ENCODE measurements at places on chromosomes 12 and 14.

GRCh38 chr12:18612971-18613370, 124.8 kb downstream of the PLCZ1 start:
- DNase-seq, result no peak

- no peak for DNase-seq
These were observed 6.1 kb downstream of the KRT4 start for GRCh38 chr12:52807544-52808470.

DNA sequence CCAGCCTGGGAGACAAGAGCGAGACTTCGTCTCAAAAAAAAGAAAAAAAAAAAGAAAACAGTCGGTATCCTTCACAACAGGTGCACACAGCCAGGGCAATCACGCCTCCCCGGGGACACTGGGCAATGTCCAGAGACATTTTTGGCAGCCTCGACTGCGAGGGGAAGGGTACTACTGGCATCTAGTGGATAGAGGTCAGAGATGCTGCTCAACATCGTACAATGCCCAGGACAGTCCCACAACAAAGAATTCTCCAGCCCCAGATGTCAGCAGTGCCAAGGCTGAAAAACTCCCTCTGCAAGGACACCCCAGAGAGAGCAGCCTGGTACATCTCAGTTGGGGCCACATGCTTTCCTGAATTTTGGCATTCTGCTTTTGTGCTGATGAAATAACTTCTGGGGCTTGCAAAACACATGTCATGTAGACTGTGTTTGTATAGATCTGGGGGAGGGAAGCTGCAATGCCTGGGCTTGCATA, 21.5 kb downstream of the ALDH2 start:
- DNase-seq, result peak; percentile 8

DNA sequence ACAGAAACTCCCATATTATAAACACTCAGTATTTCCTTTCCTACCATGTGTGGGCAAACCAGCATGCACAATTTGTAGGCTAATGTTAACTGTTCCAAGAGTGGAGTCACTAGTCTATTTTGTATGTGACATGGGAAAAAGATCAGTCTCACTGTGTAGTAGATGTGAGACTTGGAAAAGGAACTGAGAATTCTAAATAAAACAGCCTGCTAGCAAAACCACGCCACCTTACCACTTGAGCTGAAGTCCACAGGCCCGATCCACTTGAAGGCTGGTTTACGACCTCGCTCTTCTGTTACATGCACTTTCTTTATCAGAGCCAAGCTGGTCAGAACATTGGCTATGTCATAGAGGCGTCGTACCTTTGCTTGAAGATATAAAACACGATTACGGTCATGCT, 22.5 kb downstream of the E2F7 start:
- DNase-seq, result no peak

DNA sequence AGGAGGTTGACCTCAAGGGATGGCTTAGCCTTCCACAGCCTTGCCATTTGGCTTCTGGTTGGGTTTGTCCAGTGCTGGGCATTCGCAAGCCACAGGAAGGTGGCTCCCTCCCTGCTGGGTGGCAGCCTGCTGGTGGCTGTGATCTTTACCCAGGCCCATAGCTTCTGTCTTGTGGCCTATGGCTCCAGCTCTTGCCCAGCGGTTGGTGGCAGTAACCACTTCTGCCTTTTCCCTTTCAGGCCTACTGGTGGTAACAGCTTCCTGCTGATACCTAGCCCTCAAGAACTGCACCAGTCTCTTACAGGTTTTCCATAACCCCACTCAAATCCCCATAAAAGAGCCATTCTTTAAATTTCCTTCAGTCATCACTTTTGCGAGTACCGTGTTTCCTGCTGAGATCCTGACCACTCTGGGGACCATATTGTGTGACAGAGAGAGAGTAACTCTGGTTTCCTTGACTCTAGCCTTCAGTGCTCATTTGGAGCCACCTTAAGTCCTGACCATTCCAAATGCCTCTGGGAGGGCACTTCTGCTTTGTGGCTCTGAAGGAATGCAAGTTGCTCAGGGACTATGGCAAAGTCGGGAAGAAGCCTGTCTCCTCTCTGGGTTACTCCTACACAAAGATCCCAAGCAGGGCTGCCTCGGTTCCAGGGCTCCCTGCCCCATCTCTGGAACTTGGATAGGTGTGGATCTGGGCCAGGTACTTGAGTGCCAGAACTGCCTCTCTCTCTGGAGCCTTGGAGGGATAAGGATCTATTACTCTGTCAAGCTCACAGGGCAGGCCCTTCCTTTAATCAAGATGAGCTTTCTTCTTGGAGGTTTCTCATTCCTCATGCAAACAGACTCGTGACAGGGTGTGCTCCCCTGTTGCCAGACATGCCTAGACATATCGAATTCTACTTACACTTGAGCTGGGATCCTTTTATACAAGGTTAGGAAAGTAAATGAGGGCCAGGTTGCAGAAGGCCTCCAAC, 2.9 kb upstream of the NYNRIN start:
- no peak for DNase-seq

- peak; percentile 94 for DNase-seq
These were observed 37.2 kb downstream of the RDH12 start for GRCh38 chr14:67738740-67739504.

DNA sequence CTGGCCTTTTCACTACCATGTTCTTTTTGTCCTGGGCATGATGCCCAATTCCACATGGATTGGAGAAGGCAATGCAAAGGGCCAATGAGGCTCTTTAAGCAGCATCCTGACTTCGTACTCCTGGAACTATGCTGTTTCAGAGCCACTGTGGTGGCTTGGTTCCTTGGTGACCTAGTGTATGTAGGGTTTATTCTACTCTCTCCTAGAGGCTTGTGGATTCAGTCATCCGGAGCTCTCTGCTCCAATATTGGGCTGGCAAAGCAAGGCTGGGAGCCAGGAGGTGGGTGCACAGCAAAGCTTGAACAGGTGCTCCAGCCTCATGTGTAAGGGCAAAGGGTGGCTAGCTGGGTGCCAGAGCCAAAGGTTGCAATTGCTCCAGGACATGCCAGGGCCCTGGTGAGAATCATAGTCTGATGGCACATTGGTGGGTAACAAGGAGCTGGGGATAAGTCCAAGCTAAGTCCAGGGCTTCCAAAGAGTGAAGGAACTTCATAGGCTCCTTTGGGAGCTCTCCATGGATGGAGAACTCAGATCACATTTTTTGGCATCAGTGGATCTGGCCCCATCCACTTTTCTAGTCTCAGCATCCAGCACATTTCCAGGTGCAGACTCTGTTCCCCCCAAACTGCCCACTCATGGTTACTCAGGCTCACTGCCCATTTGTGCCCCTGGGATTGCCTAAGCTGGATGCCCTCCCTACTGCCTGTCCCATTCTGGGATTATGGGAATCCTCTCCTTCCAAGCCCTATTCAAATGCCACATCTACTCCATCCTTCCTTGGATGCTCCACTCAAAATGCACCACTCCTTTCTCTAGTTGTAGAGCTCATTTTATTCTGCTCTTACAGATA, 253.9 kb downstream of the EMP1 start:
- no peak for DNase-seq

DNA sequence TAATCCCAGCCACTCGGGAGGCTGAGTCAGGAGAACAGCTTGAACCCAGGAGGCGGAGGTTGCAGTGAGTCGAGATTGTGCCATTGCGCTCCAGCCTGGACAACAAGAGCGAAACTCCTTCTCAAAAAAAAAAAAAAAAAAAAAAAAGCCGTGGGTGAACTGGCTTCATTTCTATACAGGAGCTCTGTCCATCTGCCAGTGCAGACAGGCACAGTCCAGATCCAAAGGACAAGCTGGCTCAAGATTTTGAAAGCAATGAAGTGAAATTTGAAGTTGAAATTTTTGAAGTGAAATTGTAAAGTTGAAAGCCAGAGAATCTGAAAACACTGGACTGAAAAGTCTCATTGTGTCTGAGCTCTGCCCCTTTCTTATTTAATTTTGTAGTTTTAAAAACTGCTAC, 134.7 kb downstream of the CALM1 start:
- DNase-seq, result no peak

DNA sequence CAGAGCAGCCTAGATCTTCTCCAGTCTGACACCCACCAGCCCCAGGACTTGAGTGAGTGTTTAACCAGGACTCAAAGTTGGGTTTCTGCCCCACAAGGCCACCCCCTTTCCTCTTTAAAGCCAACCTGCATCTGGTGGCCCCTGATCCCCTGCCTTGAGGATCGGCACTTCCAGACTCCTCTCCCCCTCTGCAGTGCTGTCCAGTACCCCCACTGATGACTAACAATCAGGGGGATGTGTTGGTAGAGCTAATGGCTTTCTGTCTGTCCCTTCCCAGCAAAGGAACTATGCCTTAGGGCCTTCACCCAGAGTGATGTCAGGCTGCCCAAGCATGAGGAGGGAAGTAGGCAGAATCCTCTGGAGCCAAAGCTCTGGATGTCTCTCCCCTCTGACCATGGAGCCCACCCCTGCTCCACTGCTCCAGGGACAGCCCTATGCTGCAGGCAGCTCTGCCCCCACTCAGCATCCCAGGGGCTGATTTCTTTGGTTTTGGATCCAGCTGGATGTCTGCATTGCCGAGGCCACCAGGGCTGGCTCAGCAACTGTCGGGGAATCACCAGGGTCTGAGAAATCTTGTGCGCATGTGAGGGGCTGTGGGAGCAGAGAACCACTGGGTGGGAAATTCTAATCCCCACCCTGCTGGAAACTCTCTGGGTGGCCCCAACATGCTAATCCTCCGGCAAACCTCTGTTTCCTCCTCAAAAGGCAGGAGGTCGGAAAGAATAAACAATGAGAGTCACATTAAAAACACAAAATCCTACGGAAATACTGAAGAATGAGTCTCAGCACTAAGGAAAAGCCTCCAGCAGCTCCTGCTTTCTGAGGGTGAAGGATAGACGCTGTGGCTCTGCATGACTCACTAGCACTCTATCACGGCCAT, 42.9 kb downstream of the DAD1 start:
- DNase-seq, result peak; percentile 79

Data from EL (cell line).